ENCODE measurements at places on chromosomes 12 and 14. TPM values are rescaled to one million over a fixed set of nuclear protein-coding genes. Genes with fewer than 3 reads are reported as not detected.

Gene GPRC5A
- 93.8 TPM for total RNA-seq

Gene PLEKHG7
- total RNA-seq: not detected

Gene CTSG
- not detected for total RNA-seq

Gene RNASE7
- not detected for total RNA-seq

Gene TPH2
- not detected for total RNA-seq

Gene GPR135
- 0.29 TPM for total RNA-seq
